ENCODE measurements at places on chromosomes 5 and 9. TPM values are rescaled to one million over a fixed set of nuclear protein-coding genes. Genes with fewer than 3 reads are reported as not detected.

- no peak for DNase-seq
Measured at GRCh38 chr9:122228568-122229484, at the start of gene LHX6. LHX6 (minus strand) TSS chr9:122228957; CDS start chr9:122228740, 217 bp downstream.

Gene PLAC8L1
- 0.64 TPM for total RNA-seq

DNA sequence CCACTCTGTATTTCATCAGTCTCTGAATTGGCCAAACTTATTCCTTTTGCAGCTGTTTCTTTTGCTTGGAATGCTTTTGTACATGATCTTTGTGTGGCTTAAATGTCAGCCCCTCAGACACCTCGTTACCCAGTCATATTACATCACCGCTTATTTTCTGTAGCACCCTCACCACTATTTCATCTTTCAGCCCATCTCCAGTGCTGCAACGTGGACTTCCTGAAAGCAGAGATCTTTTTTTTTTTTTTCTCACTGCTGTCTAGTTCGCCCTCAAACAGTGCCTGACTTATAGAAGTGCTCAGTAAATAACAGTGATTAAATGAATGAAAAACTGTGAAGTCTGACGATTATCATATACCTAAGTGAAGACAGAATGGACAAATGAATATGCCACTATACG lies 835 bp downstream of the SRA1 start:
- DNase-seq, result no peak

Gene MARCHF11
- not detected for total RNA-seq

DNA sequence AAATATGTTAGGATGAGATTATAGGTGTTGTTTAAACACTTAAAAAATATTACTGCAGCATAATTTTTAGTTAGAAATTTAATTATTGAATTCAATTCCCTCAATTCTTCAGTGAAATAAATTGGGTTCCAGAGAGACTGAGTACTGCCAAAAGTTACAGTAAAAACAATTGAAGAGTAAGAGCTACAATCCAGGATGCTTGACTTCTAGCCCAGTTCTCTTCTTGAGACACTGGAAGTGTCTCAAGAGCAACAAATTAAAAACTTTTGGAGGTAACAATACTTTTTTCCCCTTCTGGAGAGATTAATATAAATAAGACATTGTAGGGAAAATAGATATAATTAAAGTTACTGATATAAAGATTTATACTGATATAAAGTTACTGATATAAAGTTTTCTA lies 8.3 kb downstream of the ITGA1 start:
- DNase-seq, result no peak

- DNase-seq, result no peak
Measured at GRCh38 chr9:31839273-31839672, 545.2 kb upstream of the ACO1 start.

DNA sequence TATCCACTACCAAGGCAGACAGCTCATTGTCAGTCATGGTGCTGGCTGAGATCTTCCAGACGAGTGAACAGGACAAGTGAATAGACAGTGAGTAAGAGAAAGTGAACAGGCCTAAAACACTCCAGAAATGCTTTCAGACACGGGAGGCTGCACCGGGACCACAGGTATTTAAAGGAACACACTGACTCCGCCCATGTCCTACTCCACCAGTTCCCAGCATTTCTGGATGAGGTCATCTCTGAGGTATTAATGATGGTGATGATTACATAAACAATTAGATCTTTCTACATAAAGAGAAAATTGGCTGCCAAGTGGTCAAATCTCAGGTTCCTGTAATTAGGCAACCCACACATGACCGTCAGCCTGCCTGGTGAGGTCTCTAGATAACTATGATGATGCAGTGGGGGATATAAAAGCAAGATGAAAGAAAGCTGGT lies at the start of gene ACTBL2:
TSS of gene ACTBL2 (minus strand) at position 141 of the 436 bp plus-strand sequence. CDS start at position 37, 104 bp downstream.
- no peak for DNase-seq

Gene TAF11L6
- total RNA-seq, result not detected
